ELR (cell line): ENCODE measurements at places on chromosomes 1 and 21.
A peak's percentile ranks its signal among the peaks of the same experiment; 100 is the strongest.

- DNase-seq: peak; percentile 20
Observed at GRCh38 chr1:44568128-44568900, 106.0 kb downstream of the TMEM53 start.

GRCh38 chr1:93339171-93339697 is 6.5 kb upstream of the DR1 start:
- no peak for DNase-seq

DNA sequence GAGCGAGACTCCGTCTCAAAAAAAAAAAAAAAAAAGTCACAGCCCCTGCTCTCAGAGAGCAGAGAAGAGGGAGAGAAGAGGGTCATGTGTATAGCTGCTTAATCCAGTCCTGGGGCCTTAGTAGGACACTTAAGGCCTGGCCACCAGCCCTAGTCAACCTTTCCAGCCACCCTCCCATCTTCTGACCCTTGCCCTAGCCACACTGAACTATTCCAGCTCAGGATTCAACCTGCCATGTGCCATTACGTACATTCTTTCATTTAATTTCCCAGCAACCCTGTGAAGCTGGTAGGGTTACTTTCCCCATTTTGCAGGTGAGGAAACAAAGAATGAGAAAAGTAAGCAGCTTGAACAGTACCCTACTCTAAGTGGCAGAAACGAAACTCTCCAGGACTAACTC is 9.0 kb downstream of the FOXO6 start:
- DNase-seq: no peak

GRCh38 chr1:165436994-165437393 is 7.9 kb downstream of the RXRG start:
- DNase-seq: no peak

- no peak for DNase-seq
Observed at GRCh38 chr1:236861560-236862218, 66.6 kb downstream of the MTR start.

DNA sequence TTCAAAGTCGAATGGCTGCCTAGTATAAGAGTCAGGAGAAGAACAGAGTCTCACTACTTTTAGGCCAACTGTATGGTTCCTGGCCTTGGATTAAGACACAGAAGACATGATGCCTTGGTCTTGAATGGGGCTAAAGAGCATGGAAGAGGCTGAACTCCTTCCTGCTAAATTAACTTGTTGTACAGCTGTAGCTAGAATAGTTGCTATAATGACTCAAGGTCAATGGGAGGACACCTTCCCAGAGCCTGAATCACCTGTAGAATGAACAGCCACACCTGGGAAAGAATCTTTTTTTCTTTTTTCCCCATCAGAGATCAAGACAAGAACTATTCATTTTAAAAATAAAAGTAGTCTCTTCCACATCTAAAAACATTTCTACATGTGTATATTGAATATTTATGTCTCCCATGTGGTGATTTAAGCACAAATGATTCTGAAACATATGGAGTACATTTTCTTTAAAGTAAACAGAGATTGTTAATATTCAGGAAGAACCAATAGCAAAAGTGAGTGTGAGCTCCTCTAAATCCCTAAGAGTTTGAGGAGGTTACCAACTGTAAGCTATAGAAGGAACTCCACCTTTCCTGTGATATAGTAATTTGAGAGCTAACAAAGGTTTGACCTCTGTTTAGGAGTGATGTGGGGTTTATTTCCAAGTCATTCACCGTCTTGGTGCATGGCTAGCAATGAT is 191.3 kb downstream of the TGFB2 start:
- DNase-seq: no peak

GRCh38 chr1:211925016-211925415 is 94.5 kb upstream of the LPGAT1 start:
- DNase-seq: no peak

GRCh38 chr1:245336149-245336983 is 181.6 kb downstream of the KIF26B start:
- no peak for DNase-seq

DNA sequence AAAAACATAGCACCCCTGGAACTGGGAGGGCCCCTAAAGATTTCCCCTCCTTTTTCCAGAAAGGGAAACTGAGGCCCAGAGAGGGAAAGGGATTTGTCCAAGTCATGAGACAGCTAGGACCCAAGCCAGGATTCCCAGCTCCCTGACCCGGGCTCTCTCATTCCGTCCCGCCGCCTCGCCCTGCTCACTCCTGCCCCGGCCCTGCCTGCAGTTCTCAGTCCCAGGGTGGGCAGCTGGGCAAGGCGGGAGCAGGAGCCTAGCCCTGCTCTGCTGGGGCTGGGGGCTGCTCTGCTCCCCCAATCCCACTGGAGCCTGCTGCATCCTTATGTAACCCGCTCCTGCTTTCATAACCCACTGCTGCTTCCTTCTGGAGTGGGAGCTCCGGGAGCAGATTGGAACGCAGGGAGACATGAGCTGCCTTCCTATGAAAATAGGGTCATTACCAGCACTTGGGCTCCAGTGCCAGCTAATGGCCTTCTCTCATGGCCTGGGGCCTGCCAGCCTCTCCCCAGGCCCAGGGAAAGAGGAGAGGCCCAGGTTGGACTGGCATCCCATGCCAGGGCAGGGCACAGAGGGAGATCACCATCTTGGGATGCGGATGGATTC is 84.5 kb downstream of the CAMK2N1 start:
- DNase-seq: no peak
